ENCODE measurements at places on chromosomes 3 and 15.

DNA sequence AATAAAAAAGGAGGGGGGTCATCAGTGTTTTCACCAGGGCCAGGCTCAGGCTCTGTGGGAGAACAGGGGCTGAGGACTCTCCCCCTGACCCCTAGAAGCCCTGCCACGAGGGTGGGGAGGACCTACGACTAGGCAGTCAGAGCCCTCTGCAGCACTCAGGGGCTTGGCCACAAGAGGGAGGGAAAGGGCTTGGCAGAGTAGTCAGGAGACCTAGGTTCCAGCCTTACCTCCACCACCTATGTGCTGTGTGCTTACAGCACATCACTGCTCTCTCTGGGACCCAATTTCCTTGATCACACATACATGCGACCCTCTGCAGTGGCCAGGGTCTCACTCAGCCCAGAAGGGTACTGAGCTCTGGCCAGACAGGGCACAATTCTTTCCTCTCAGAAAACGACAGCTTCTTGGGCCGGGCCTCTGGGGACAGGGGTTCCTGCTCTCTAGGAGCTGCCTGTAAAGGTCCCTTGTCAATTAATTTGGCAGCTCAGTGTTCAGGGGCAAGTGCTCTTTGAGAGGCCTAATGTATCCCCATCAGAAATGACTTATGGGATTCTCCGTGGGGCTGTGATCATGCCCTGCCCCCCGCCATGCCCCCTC, 16.4 kb upstream of the SKIC8 start:
- DNase-seq: no peak

GRCh38 chr3:190339130-190339529, 16.9 kb upstream of the CLDN1 start:
- no peak for DNase-seq

- DNase-seq: no peak
Measured at GRCh38 chr3:124592658-124593441, 137.4 kb upstream of the UMPS start.

GRCh38 chr15:68921926-68922325, 8.4 kb upstream of the SPESP1 start:
- DNase-seq: no peak

DNA sequence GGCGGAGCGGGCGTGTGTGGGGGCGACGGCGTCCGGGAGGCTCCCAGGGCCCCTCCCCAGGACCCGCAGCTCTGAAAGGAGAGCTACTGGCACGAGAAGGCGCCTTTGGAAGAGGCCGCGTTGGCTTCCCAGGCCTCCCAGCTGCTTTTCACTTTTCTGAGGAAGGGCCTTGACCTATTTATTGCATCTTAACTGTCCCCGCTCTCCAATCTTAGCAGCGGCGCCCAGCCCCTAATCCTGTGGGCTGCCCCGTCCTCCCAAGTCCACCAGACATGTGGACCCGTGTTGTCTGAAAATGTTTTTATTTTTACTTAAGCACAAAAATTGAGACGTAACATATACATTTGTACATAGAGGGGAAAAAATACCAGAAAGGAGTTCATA, 481 bp upstream of the ULK3 start:
- no peak for DNase-seq

- no peak for DNase-seq
Measured at GRCh38 chr3:4309491-4310128, 6.4 kb downstream of the SETMAR start.

- DNase-seq: no peak
Measured at GRCh38 chr15:66770518-66771350, 68.7 kb downstream of the SMAD6 start.

GRCh38 chr3:167882057-167882667, 146.6 kb downstream of the SERPINI1 start:
- no peak for DNase-seq

- no peak for DNase-seq
Measured at GRCh38 chr3:48863122-48863521, 15.4 kb upstream of the PRKAR2A start.

- no peak for DNase-seq
Measured at GRCh38 chr3:134380249-134380648, 6.0 kb upstream of the AMOTL2 start.

DNA sequence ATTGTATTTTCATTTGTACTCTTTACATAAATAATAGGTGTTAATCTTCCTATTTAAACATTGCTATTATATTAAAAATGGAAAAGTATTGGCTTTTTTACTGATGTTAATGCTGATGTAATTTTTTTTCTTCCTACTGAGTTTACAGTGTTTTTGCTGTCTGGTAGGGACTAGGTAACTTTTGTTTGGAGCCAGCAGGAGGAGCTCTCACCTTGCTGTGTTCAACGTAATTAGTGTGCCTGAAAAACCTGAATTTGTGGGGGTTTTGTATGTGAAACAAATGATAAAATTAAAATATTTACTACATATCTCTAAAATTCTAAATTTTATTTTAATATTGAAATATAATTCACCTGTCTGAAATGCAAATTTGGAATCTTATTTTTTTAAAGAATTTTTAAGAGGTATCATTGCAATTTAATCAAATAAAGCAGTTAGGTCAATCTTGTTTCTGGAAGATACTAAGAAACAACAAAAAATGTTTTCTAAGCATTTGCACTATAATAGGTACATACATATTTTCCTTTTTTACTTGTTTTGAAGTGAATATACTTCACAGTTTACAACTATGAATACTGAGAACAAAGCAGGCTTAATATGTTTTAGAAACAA, 48.8 kb downstream of the EPHA6 start:
- DNase-seq: no peak

DNA sequence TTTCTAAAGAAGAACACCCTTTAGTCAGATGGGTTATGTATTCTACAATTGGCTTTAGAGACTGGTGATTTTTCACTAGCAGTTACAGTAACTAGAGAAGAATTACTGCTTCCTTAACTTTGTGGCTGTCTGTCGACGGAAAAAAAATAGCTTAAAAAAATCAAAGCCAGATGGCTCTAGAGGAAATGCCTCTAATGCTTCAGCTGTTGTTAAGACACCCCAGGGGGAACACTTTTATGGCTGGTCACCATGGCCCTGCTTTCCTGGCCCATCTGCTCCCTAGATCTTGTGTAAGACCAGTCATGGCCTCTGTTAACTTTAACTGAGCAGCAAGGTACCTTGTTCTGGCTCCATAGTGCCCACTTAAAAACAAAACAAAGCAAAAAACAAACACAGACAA, 198.6 kb upstream of the PLSCR5 start:
- no peak for DNase-seq

DNA sequence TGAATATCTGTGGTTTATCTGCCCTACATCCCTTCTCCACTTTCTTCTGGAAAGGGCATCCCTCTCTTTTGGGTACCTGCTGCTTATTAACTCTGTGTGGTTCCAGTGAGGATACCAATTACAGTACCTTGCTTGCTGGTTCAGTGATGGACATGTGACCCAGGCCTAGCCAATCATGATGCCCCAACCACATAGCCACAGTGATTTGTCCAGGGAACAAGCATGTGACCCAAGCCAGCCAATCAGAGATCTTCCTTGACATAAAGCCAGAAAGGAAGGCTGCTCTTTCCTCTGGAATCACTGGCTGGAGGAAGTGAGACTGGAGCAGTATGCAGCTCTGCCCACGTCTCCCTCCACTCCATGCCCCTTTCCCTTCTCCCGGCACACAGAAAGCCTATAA, 10.9 kb upstream of the TMEM158 start:
- no peak for DNase-seq
